ENCODE measurements at places on chromosomes 12 and 14.

- peak; percentile 46 for DNase-seq
Measured at GRCh38 chr12:4276524-4277204, 3.1 kb downstream of the CCND2 start.

DNA sequence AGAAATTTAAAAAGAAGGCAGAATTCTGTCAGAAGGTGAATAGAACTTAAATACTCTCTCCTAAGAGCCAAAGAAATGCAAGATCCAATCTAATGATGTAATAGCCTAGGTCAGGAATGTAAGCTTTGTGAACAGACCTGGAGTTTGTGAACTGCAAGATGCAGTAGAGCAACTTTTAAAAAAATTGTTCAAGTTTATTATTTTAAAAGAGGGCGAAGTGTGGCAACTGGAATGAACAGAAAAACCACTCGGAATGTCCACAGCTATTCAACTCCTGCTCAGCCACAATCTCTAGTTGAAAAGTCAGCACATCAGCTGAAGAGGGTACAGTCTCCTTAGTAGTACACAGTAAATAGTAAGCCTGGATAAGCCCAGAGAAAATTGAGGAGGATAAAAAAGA lies 228.8 kb downstream of the PPFIA2 start:
- DNase-seq = no peak

- no peak for DNase-seq
Measured at GRCh38 chr14:102665621-102666020, 73.2 kb downstream of the RCOR1 start.

- no peak for DNase-seq
Measured at GRCh38 chr14:93276031-93276716, 56.7 kb downstream of the BTBD7 start.

GRCh38 chr12:65263777-65264176 lies 14.7 kb upstream of the MSRB3 start:
- no peak for DNase-seq

- no peak for DNase-seq
Measured at GRCh38 chr14:63431466-63431865, 111.7 kb downstream of the PPP2R5E start.

GRCh38 chr12:132422040-132422380 lies 67.9 kb upstream of the FBRSL1 start:
- no peak for DNase-seq

DNA sequence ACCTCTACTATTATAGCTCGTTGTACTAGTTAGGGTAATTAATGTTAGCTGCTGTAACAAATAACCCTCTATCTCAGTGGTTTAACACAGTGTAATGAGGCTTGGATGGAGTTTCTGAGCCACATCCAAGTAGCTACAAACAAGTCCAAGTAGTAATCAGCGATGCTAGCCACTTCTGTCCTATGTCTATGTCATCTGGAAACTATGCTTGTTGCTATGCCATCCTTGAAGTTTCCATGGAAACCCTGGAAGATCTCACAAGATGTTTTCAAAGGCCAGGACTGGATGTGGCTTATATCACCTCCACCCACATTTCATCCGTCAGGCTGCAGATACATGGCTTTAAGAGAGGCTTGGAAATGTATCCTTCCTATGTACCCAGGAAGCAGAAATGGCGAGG lies 422.1 kb downstream of the AACS start:
- DNase-seq = no peak

- no peak for DNase-seq
Measured at GRCh38 chr12:32533971-32534590, 134.7 kb downstream of the FGD4 start.

DNA sequence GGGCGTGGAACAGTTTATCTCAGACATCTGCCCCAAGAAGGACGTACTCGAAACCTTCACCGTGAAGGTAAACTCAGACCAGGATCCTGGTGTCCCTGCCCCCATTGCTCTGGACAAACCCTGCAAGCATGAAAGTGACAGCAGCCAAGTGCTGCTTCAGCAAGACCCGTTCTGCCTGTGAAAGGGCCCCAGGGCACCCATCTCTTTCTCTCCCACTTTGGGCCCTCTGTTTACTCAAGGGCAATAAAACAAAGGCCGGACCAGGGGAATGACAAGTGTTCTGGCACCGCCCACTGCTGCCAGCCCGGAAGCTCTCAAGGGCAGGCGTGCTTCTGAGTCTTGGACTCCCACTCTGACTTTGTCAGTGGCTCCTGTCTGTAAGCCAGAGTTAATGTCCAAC lies 35.3 kb downstream of the CD9 start:
- no peak for DNase-seq

- DNase-seq = no peak
Measured at GRCh38 chr12:123163227-123163626, 12.3 kb upstream of the PITPNM2 start.

- DNase-seq = no peak
Measured at GRCh38 chr12:13128291-13128965, 25.0 kb upstream of the GSG1 start.

DNA sequence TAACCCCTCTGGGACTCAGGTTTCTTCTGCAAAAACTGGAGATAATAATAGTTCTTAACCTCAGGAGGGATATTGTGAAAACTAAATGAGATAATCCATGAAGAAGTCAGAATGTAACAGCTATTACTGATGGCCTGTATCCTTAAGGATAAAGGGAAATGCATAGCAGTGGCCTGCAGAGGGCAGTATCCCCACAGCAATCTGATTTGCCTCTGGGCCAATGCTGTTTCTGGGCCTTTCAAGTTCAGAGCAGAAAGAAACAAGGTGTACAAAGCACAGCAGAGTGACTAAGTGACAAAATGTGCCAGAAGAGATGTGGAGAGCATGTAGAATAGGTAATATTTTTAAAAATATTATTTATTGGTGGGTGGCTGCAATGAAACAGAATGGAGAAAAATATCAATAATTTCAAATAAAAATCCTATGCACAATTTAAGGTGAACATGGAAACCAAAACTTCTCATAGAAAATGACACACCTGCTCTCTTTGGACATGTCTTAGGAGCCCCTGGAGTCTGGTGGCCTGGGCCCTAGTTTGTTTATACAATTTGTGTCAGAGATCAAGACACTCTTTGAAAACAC lies 90.3 kb downstream of the C12orf75 start:
- no peak for DNase-seq

DNA sequence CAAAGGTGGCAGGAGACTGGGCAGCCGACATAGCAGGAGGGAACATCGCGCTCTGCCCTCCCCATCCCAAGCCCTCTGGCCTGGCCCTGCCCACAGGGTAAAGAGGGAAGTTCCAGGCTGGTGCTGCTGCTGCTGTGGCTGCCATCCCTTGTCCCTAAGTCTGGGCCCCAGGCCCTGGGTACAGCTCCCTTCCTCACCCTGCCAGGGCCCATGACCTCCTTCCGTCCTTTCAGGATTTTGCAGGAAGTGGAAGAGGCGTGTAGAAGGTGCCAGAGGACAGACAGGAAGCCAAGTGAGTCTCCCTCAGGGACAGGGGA lies 14.7 kb upstream of the NCOR2 start:
- no peak for DNase-seq

DNA sequence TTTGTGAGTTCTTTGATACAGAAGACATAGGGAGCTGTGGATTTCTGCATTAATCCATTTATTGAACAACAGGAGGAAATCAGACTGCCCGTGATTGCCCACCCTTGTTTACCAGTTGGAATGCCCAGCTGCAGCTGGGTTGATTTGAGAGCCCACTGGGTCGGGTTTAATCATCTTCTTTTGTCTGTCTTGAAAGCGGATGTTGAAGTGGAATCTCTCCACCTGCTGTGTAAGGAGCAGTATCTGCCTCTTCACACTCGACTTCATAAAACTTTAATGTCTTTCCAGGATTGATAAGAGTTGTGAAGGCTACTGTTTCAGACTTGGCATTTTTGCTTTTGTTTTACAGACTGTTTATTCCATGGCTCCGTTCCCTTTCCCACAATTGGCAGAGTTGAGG lies 39.9 kb downstream of the TBC1D30 start:
- no peak for DNase-seq

DNA sequence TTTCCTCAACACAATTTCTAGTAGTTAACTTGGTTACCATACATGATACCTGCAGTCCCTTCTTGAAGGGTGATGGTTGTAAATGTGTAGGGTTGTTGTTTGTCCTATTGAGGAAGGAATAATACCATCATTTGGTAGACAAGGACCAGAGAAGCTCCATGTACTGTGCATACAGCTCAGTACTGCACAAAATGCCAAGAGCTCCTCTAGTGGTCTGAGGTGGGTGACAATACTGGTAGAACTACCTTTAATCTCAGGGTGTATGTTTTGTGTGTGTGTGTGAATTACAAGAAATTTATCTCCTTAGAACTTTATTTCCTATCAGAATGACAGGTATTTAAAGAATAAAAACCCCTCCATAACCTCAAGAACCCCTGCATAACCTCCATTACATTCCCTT lies 575.3 kb downstream of the TMTC2 start:
- no peak for DNase-seq

- peak; percentile 57 for DNase-seq
Measured at GRCh38 chr14:68843471-68844209, 50.8 kb upstream of the ZFP36L1 start.

GRCh38 chr14:80498533-80498932 lies 287.2 kb upstream of the DIO2 start:
- DNase-seq = no peak

- no peak for DNase-seq
Measured at GRCh38 chr12:6996040-6996441, 22.2 kb downstream of the LPCAT3 start.

DNA sequence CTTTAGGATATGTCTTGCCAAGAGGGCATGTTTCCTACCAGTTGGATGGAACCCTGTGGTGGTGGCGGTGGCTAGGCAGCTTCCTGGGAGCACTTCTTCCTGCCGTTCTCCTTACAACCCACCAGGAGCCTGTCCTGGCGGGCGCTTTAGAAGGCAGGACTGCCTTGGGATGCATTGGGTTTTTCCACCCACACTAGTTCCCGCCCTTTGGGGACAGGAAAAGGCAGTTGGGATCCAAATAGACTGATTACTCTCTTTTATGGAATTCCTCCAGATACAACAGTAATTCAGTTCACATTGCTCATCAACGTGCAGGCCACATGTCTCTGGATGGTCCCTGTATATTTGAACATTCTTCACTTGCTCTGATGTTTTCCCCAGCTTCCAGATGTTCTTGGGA lies 305.7 kb upstream of the SSTR1 start:
- DNase-seq = no peak

- DNase-seq = no peak
Measured at GRCh38 chr12:75507086-75507485, 4.3 kb downstream of the KRR1 start.

DNA sequence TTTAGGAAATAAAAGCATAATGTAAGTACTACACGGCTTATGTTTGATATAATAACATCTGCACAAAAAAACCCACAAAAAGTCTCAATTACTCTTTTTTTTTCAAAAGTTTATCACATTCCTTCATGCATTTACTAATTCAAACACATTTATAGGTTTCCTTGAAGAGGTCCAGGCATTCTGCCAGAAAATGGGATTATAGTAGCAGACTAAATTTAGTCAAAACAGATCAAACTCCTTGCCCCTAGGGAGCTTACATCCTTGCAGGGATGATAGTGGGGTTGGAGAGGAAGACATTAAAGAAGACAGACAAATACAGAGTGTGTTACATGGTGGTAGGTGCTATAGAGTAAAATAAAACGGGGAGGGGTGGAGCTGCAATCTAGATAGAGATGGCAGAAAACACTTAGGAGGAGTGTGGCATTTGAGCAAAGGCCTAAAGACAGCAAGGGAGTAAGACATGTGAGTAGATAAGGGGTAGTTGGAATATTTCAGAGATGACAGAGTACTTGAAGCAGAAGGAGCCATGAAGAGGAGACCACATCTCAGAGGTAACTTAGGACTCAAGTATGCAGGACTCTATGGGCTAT lies 266.9 kb downstream of the PPFIA2 start:
- DNase-seq = no peak

GRCh38 chr14:94050231-94050880 lies 24.2 kb downstream of the OTUB2 start:
- no peak for DNase-seq

DNA sequence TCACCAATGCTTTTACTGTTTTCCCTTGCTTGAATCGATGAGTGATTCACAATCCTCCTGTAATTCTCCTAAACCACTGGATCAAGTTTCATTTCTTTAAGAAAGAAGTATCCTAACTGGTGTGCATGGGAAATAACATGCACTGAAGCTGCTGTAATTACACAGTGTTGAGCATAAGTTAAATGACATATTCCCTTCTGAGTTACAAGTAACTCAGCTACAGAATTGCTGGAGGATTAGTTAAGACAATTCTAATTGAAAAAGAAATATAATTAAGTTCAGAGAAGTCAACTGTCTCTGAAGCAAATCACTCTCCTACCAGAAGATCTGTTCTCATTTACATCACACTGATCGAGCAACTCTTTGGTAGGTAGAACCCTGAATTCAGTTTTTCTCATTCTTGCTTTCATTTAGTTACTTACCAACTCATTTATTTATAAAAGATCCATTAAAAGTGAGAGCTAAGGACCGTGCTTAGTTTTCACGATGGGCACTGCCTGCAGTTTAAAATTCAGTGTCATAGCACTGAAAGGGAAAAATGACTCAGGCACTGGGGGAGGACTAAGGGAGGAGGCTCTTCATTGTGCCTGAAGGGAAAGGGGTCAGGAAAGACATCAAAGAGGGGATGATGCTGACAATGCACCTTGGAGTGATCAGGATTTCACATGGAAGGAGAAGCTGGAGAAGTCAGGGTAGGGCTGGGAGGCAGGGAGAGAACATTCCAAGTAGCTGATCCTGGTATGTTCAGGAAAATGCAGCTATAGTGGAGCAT lies 327.2 kb downstream of the EMP1 start:
- no peak for DNase-seq

- DNase-seq = no peak
Measured at GRCh38 chr12:94706250-94706661, 55.9 kb upstream of the TMCC3 start.

DNA sequence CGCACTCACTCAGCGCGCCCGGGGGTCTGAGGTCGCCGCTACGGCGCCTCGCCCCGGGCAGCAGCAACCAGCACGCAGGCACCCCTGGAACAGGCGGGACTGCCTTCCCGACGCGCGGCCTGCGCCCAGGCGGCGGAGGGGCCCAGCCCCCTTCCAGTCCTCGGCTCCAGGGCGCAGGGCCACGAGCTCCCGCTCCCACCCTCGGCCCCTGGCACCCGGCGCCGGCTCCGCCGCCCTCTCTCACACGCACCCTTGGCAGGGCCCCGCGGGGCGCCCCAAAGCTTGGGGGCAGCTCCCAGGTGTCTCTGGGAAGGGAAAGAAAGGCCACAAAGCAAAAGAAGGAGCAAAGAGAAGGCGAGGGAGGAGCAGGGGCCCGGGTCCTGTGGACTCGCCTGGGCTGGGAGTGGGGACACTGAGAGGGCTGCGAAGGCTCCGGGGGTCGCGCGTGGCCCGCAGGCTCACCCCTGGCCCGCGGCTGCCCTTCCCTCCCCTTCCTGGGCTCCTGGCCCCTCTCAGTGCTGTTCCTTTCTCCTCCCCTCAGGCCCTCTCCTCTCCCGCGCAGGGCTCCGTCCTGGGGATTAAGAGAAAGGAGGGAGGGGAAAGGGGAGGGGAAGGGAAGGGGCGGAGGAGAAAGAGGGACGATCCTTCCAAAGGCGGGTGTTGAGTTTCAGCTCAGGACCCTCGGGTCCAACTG lies 907 bp upstream of the EFS start:
- no peak for DNase-seq

DNA sequence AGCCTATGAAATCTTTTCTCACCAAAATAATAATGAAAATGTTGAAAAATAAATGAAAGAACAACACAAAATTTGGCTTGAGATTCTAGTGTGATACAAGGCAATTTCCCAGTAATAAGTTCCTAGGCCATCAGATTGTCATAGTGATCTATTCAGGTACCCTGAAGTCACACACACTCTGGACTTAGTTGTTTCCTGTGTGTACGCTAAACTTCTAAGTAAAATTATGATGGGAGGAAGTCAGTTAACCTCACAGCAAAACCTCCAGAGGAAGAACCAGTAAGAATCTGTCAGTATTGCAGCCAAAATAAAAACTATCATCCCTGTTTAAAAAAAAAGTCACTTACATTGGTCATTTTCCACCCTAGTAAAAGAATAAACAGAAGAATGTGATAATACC lies 81.9 kb downstream of the DBX2 start:
- no peak for DNase-seq

Measured in activated naive CD4-positive, alpha-beta T cell (primary cell).